ENCODE measurements at places on chromosomes 4 and X.

DNA sequence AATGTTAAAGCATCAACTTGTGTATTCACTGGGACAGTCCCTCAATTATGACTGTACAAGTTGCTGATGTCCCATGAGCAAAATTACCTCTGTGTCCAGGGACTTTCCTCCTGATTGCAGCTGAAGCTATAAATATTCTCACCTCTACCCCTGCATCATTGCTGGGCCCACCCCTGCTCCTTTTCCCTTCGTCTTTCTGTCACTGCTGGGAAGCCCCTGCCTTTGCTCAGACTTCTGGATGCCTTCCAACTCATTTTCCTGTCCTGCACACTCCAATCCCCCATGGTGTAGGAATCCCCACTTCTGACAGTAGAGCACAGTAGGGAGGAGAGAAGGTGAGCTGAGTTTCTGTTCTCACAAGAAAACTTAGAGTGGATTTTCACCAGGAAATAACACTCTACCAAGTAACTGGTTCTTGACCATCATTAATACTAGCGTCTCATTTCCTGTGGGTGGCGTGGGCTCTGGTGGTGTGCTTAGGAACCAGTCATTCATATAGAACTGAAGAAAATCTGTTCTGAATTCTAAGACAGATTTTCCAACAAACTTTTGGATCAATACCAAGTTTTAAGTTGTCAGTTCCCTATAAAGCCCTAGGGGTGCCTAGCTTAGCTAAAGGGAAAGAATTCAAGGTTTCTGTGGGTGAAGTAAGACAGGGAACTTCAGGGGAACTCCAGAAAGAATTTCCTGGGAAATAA lies 136.2 kb upstream of the MED14 start:
- DNase-seq: no peak

- no peak for DNase-seq
Observed at GRCh38 chrX:147228153-147228552, 413.6 kb upstream of the CXorf51A start.

GRCh38 chr4:4867375-4868039 lies 8.0 kb downstream of the MSX1 start:
- DNase-seq: no peak

DNA sequence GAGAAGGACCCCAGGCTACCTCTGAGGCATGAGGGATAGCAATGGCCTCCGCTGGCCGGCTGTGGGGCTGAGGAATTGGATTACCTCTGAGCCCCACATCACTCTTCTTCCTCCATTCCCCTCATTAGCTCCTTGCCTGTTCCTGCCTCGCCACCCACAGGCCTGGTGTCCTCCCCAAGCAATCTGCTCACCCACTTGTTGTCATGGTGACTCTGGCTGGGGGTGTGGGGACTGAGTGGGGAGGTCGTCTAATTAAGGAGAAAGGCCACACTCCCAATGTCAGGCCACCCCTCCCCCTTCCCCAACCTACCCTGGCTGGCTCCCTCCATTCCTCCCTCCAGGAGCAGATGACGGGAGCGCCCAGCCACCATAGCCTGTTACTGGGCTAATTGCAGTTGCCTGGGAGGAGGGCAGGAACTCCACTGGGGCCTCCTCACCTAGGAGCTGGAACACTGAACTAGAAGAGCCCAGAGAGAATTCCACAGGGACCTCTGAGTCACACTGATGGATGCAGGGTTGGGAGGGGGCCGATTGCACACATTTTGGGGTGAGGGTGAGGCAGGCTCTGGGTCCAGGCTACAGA lies 20.7 kb downstream of the NALF2 start:
- DNase-seq: no peak

DNA sequence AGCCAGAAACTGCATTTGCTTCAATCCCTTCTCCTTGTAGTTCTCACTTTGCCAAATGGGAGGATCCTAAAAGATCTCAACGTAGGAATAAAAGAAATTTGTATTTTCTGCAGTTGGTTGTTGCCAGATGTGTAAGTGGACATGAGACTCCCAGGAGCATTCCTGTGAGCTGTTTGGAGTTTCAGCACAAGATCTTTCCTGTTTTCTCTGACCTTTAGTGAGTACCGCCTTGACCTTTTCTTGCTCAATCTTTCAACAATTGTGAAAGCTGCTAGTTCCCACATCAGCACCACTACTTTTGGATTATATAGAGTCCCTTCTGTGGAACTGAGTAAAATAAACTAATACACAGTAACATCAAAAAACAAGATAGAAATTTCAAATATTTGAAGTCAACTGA lies 683.8 kb upstream of the PABPC4L start:
- no peak for DNase-seq

DNA sequence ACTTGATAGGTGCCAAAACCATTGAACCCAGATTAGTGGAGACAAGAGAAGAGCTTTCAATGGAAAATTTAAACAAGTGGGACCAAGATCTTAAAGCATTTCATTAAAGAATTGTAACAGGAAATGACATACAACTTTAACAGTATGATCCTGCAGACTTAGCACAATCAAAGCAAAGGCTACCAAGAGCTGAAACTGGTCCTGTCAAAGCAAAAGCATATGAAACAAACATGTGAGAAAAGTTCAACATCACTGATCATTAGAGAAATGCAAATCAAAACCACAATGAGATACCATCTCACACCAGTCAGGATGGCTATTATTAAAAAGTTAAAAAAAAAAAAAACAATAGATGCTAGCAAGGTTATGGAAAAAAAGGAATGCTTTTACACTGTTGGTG lies 425.6 kb downstream of the IL1RAPL1 start:
- DNase-seq: no peak

DNA sequence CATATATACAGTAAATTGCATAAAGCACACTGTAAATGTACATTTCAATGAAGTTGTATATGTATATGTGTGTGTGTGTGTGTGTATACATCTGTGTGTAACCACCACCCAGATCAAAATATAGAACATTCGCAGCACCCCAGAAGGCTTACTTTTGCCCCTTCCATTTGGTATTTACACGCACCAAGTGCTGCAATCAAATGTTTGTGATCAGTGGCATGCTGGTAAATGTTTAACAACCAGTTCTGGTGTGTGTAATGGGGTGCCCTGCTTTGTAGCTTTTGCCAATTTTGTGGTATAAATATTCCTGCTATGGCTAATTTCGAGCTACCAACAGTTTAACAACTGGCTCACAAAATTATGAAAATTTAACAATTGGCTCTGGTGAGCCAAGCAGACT lies 101.3 kb downstream of the RTL5 start:
- DNase-seq: no peak

DNA sequence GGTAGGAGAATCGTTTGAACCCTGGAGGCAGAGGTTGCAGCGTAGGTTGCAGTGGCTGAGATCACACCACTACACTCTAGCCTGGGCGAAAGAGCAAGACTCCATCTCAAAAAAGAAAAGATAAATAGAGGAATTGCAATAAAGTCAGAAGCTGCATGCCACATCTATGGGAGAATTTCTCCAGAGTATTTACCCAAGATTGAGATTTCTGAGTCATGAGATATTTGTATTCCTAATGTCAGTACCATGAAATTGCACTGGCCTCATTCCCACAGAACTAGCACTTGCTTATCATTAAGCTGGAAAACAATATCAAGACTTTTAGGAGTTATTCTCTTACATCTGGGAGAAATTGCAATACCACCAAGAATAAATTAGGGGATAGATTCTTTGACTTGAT lies 37.4 kb downstream of the ASIC5 start:
- DNase-seq: no peak

DNA sequence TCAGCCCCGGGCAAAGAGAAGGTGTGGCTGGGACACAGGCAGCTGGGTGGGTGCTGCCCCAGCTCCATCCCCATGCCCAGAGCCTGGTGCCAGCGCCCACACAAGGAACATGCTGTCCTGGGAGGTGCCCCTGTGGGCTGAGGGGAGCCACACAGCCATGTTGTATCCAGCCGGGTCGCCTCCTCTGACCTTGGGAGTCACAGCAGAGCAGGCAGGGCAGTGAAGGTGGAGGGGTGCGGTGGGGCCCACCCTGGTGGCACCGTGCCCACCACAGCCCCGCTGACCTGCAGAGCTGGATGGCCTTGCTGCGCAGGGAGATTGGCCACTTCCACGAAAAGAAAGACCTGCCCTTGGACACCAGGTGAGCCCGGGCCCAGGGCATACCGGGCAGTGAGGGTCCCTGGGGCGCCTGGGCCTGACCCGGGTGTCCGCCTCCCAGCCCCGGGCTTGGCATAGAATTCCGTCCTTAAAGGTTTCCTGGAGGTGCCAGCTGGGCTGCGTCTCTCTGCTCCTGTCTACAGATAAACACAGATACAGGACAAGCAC lies 18.7 kb upstream of the ADD1 start:
- DNase-seq: no peak

DNA sequence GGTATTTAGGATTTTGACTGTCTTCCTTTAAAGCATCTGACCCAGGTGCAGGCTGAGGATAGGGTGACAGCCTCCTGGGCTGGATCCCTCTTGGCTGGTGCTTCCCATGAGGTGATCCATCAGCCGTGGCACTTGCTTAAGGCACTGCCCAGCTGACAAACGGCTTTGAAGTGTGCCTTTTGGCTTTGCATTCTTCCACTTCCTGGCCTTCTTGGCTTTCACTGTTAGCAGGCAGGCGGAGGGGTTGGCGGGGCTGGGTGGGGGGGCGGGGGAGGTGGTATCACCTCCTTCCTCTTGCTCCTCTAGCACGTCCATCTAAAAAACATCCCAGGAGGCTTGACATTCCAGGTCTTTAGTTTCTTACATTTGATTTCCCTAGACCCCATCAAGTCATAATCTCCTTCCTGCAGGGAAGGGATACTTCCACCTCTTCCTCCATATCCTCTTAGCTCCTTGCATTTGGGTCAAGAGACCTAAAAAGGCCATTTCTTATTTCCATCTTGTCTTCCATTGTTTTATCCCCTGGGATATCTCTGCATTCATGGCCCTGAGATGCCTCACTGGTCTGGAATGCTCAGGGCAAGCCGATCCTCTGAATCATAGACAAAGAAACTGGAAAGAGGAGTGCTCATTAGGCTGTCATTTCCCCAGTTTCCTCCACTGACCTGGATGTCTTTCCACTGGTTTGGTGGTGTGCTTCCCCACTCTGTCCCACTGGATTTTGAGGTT lies 11.3 kb upstream of the APLN start:
- DNase-seq: no peak

DNA sequence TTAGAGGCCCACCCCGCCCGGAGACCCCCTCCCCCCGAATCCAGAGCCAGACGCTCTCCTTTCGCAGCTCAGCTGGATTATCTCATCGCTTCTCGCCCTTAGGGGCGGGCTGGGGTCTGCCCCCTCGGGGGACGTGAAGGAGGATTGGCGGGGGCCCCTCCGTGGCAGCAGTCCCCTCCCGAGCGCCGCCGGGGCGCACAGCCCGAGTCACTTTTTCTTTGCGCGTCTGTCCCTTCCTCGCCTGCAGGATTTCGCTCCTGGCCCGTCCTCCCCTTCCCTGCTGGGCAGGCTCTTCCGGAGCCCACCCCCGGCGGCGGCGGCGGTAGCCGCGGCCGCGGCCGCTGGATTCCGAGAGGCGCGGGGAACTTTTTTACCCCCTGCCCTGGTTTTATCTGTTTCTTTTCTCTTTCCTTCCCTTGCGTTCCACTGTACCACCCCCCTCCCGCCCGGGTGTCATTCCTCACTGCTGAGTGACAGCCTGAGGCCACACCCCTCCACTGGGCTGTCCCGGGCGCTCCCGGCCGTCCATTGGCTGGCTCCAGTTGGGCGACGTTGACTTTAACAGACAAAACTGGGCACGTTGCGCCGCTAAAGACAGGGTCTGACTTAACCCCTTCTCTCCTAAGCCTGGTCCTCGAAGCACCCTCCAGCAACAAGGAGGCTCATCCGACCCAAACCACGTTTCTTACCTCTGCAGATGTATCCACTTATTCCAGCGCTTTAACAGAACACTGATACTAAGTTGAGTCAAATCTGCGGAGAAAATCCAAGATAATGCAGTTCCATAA lies 492 bp upstream of the NKX3-2 start:
- DNase-seq: peak; percentile 55

- DNase-seq: no peak
Observed at GRCh38 chr4:100130491-100130890, 59.8 kb downstream of the DDIT4L start.

GRCh38 chrX:12210971-12211370 lies 72.7 kb downstream of the FRMPD4 start:
- no peak for DNase-seq

- no peak for DNase-seq
Observed at GRCh38 chr4:121485190-121485804, 104.5 kb upstream of the QRFPR start.

DNA sequence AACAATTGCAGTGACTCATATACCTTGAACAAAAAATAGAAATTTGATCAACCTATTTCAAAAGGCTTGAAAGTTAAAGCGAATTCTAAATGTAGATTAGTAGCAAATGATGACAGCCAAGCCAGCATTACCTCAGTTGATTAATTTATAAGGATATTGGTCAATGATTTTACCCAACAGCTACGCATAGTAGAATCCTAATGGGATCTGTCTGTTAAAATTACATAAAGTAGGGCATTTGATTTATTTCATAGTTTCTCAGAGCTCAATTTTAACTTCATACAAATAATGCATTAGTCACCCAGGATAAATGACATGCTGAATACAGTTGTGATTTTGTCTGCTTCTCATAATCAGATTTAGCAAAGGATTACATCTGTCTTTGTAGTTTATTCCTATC lies 12.0 kb downstream of the AFF2 start:
- no peak for DNase-seq

DNA sequence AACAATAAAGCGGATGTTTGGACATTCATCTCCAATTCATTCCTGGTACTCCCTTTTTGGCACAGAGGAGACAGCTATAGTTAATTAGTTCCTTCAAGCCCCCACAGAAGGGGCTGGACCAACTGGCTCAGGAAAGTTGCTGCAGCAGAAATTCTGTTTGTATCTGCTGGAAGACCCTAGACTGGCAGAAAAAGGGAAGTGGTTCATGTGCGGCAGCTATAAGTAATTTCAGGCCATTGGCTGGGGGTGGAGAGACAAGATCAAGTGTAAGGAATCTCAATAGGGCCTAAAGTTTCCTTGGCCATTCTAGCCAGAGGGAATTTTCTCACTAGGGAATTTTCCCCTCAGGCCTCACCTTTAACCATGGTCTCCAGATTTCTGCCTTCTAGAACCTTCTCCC lies 89.9 kb upstream of the DHX15 start:
- no peak for DNase-seq

- DNase-seq: no peak
Observed at GRCh38 chrX:150028692-150029091, 90.4 kb upstream of the EOLA2 start.

DNA sequence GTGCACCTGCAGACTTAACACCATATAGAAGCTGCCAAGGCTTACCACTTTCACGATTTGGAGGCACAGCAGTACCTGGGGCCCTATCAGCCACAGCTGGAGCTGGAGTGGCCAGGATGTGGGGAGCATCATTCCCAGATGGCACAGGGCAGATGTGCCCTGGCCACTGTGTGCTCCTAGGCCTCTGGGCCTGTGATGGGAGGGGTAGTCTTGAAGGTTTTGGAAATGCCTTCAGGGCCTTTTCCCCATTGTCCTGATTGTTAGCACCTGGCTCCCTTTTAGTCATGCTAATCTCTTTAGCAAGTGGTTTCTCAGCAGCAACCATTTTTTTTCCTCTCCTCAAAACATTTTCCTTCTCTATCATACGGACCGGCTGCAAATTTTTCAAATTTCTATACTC lies 490.2 kb downstream of the RAB28 start:
- no peak for DNase-seq

Data from DMS153 (cell line).